ENCODE measurements at places on chromosomes 12 and 14.

- no peak for DNase-seq
Observed at GRCh38 chr14:89629383-89629782, 212.3 kb upstream of the FOXN3 start.

- DNase-seq: peak; percentile 33
Observed at GRCh38 chr14:102085948-102086708, 716 bp downstream of the HSP90AA1 start.

GRCh38 chr14:89813617-89814031 lies 140.9 kb downstream of the EFCAB11 start:
- DNase-seq: no peak

- DNase-seq: no peak
Observed at GRCh38 chr12:104143002-104143401, 5.0 kb upstream of the NFYB start.

GRCh38 chr14:99879401-99880295 lies 86.4 kb downstream of the EML1 start:
- DNase-seq: no peak

DNA sequence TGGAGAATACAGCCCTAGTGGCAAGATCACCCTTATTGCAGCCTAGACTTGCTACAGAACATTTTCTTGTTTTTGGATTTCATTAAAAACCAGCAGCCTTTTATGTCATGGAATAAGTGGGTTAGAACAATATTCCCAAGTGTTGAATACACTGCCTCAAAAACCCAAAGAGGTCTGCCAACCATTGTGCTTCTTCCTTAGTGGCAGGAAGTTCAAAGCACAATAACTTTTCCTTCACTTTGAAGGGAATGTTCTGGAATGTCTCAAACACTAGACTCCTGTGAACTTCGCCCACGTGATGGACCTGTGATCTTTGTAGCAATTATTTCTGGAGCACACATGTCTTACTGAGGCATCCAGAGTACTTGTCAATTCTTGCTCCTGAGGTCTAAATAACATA lies 8.5 kb downstream of the SLC17A8 start:
- no peak for DNase-seq

DNA sequence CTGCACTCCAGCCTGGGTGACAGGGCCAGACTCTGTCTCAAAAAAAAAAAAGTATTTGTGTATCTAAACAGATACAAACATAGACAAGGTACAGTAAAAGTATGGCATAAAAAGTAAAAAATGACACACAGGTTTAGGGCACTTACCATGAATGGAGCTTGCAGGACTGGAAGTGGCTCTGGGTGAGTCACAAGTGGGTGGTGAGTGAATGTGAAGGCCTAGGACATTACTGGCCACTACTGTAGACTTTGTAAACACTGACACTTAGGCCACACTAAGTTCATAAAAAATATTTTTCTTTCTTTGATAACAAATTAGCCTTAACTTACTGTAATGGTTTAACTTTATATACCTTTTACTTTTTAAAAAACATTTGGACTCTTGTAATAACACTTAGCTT lies 38.0 kb upstream of the EIF5 start:
- no peak for DNase-seq

GRCh38 chr14:100619396-100620254 lies 32.4 kb upstream of the BEGAIN start:
- no peak for DNase-seq

DNA sequence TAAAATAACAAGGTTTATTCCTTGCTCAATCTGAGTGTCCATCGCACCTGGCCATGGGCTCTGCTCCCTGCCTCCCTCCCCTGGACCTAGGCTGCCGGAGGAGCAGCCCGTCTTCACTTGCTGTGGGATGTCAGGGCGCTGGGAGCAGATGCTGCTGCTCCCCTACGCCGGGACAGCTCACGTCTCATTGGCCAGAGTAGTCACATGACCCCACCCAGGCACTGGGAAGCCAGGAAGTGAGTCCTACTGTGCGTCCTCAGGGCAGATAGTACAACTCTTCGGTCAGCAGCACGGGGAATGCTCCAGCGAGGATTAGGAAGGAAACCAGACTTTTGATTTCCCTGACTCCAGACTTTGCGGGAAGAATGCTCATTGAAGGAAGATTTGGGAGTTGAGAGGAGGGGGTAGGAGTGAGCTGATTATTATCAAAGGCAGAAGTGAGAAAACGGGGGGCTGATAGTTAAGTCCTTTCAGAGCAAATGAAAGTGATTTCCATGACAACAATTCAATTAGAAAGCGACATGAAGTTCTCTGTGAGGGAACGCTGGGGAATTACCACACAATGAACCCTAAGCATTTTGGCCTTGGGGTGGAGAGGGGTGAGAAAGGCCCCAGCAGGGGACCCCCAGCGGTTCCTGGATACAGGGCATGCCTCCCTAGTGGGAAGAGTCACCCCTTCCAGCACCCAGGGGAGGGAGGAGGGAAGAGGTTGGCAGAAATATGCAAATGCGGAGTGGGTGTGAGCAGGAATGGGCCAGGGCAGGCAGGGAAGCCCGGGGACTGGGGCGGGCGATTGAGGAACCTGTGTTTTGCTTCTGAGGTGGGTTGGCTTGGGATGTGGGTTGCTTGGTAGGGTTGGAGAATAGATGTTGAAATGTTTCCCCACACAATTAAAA lies 215.5 kb downstream of the AACS start:
- DNase-seq: no peak

GRCh38 chr12:4270831-4271716 lies 2.5 kb upstream of the CCND2 start:
- no peak for DNase-seq

DNA sequence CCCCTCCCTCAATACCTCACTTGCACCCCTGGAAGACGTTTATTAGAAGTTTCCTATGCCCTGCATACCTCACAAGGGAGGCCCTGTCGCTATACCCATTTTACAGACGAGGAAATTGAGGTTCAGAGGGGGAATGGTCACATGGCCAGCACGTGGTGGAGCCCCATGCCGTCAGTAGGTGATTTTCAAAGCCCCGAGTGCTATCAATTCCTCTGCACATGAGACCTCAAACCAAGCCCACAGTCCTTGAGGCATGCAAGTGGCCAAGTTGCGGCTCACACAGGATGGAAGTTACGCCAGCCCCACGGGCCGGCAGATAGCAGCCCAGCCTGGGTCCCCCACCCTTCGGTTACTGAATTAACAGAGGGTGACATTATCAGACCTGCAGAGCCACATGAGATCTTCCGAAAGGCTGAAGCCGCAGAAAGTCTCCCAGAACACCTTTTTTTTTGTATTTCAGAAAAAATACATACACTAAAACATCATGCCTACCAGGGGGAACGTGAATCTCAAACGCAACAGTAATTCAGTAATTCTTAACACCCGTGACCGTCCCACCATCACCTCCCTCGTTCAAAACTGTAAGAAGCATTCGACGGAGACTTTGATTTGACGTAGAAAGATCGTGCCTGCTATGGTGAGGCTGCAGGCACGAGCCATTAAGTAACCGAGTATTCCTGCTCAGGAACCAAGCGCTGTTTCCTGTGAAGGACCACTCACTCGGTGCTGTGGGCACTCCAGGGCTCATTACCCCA lies 129.0 kb downstream of the RFLNA start:
- DNase-seq: peak; percentile 16

DNA sequence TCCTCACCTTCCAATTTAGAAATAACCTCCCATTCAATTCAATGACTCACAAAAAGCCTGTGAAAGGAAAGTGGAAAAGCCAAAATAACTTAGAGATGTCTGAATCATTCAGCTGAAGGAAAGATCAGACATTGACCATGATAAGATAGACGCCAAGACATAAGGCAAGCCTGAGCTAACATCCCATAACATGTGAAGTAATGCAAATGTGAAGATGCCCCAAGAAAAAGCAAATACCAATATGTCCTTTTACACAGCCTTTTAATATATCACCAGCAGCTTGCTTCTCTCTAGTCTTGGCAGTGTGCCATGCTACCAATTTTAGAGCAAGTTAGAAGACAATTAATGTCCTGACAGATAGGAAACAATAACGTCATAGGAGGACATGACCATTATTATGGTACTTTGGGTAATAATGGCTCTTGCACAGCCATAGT lies 2.4 kb upstream of the NUMB start:
- DNase-seq: no peak

GRCh38 chr14:104968153-104968527 lies 10.0 kb downstream of the AHNAK2 start:
- no peak for DNase-seq

DNA sequence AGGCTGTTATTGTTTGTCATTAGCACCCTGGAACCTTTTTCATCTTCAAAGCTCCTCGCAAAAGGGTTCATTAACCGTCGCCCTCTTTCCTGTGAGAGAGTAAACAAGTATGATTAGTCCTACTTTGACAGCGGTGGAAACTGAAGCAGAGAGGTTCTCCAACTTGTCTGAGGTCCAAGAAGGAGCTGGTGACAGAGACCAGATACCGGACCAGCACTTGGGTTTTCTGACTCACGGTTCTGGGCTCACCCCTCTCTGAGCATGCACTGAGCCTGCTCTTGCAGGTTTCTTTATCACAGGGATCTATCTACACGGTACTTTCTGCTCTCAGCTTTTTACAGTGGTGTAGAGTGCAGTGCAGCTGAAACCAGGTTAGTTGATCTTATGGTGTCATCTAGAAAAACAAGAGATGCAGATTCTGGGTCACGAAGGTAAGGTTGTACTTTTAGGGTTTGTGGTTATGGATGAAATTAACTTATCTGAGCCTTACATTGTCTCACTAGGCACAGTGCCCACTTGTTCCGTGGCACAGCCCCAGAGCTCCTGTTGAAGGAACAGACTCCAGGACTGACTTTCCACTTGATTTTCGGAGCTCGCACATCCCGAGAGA lies 62.1 kb downstream of the PPP2R5C start:
- peak; percentile 45 for DNase-seq

DNA sequence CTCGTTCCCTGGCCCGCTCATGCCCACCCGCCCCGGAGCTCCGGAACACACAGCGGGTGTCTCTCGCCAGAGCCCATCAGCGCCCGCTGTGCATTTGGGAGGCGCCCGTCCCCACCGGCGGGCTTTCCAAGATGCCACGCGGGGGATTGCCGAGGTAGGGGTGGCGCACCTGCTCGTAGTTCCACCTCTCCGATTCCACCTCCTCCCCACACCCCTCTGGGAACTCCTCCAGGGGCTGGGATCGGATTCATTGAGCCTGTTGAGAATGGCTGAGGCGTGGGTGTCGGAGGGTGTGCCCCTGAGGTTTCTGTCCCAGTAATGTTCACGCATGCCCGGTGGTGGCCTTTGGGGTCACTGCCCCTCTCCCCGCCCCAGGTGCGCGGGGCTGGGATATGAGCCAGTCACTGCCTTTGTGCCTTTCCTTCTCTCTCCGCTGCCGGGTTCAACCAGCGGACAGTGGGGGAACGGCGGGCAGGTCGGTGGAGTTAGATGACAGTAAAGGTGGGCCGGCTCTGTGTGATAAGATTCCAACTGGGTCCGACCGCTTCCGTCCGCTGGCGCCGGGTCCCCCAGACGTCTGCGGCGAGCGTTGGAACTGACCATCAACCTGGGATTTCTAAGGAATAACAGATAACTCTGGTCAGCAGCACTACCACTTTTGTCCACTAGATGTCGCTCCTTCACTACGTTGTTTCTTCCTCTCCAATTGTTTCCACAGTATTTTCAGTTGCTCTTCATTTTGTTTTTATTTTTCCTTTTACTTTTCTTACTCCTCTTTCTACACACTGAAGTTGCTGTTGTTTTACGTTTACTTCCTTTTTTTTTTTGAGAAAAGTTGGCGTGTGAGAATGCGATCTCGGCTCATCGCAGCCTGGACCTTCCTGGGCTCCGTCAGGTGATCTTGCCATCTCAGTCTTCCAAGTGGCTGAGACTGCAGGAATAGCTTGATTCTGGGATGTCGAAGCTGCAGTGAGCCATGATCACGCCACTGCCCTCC lies 178.1 kb upstream of the ALG10B start:
- peak; percentile 22 for DNase-seq

DNA sequence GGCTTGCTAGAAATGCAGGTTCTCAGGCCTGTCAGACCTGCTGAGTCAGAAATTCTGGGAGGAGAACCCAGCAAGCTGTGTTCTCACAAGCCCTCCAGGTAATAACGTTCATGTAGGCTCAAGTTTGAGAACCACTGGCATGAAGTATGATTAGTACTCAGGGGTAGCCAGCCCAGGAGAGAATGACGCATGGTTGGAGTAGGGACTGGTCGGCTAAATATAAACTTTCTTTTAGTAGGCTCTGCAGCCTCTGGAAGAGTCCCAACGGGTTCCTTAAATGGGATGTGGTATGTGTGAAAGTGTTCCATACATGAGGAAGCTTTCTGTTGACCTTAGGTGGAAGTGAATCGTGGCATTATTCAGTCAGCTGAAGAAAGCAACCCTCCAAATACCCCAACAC lies 209.3 kb downstream of the SLC41A2 start:
- no peak for DNase-seq

DNA sequence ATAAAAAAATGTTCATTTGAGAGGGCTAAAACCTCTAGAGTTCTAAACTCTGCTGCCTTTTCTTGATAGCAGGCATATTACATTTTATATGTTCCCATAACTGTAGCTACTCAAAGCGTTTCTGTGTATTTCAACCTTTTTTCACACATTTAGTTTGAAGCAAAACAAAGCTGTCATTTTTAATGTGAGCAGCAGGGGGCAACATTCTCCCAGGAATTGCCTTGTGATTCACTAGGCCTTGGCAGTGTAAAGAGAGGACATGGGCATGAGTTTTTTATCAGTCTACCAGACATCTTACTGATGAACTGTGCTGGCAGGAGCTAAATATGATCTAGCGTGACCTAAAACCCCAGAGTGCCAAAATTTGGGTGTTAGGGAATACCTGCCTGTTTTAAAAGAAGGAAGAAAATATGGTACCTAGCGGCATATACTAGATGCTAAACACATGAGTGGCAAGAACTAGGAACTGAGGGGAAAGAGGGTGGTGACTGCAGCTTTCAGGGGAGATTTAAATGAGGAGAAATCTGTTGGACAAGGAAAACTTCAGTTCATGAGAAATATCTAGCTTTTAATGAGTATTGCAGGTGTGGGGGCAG lies 65.3 kb downstream of the IFT43 start:
- peak; percentile 11 for DNase-seq

GRCh38 chr14:90536511-90537191 lies 139.8 kb downstream of the CALM1 start:
- DNase-seq: no peak

DNA sequence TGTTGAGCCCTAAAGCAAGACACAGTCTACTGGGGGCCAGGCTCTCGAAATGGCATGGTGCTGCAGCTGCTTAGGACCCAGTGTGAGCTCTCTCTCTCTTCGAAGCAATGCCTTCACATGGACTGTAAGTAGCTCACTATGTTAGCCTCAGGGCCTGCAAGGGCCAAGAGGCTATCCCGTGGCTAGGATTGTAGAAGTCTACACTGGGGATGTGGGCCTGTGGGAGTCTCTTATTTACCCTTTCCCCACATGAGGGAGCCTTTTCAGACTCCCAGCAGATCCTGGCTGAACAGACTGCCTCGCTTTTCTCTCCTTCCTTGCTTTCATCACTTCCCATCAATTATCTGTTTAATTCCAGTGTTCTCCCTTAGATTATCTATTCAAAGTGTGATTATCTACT lies 101.4 kb downstream of the GPR65 start:
- no peak for DNase-seq

- DNase-seq: no peak
Observed at GRCh38 chr14:20711685-20712084, 23.1 kb downstream of the ANG start.

DNA sequence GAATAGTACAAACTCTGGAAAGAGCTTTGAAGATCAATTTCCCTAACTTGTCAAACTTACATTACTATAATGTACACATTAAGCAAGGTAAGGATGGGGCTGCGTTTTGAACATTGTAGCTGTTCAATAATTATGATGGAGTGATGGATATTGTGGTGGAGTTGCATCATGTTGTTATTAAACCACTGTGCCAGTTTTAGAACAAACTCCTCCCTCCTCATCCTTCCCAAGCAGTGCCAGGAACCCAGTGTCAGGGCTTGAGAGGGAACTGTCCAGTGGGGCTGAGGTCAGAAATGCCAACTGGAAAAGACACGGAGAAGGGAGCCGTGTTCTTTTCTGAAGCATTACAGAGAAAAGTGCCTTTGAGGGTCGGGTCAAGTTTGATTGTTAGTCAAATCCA lies 31.9 kb upstream of the PAPOLA start:
- no peak for DNase-seq

Measured in stimulated activated CD8-positive, alpha-beta memory T cell treated with anti-CD3 and anti-CD28 coated beads, Interleukin-4, amount 100 ng/mL, for 1 hour (primary cell).